ENCODE measurements at places on chromosomes 3 and 15.

- no peak for DNase-seq
These were observed 11.5 kb downstream of the SEMA3F start for GRCh38 chr3:50166620-50167019.

DNA sequence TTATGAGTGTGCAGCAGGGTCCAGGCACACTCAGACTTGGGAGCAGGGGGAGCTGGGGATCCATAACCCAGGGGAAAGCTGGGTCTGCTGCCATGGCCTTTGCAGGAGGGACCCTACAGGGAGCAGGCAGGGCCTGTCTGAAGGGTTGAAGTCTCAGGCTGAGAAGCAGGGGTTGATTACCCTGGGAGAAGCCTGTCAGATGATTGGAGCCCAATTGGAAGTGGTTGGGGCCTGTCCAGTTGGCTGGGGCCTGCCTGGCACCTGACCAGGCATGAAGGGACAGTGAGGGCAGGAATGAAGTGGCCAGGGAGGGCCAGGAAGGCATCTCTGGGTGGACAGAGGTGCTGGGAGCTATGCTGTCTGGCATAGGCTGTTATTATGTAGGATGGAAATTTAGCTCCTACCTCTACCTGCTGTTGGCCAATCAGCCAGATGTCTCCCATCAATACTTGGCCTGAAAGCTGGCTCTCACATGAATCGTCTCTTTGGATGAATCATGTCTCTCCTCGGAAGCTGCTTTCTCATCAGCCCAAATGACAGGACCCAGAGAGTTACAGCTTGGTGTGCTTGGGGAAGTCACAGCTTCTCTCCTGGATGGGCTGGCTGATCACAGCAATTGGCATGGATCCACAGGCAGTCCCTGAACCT, 27.4 kb upstream of the SLCO2A1 start:
- DNase-seq, result no peak

- DNase-seq, result no peak
These were observed 167.6 kb downstream of the PYDC2 start for GRCh38 chr3:191628571-191628970.

DNA sequence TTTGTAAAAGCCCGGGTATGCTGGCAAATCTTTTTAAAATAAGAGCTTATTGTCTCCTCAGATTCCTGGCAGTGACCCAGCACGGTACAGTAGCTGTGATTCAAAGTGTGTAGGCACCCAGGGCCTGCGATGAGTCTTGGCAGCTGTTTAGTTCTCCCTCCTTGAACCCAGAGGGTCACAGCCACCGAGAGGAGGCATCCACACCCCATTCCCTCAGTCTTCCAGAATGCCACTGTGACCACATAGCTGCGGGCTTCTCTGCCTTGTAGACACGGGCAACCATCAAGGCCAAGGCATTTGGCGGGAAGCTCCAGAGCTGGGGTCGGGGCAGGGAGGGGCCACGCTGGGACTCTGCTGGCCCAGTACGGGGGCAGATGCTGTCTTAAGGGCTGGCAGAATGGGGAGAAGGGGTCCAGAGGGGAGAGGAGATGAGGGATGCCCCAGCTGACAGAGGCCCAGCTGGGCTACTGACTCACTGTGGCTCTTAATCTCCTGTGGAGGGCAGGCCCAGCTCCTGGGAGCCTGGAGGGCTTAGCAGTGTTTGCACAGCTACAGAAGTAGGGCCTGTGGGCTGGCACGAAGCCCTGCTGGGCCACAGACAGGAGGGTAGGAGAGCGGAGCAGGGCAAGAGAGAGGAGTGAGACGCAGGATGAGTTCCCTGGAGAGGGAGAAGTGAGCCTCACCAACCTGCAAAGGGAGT, 68.8 kb upstream of the DLG1 start:
- peak; percentile 73 for DNase-seq

DNA sequence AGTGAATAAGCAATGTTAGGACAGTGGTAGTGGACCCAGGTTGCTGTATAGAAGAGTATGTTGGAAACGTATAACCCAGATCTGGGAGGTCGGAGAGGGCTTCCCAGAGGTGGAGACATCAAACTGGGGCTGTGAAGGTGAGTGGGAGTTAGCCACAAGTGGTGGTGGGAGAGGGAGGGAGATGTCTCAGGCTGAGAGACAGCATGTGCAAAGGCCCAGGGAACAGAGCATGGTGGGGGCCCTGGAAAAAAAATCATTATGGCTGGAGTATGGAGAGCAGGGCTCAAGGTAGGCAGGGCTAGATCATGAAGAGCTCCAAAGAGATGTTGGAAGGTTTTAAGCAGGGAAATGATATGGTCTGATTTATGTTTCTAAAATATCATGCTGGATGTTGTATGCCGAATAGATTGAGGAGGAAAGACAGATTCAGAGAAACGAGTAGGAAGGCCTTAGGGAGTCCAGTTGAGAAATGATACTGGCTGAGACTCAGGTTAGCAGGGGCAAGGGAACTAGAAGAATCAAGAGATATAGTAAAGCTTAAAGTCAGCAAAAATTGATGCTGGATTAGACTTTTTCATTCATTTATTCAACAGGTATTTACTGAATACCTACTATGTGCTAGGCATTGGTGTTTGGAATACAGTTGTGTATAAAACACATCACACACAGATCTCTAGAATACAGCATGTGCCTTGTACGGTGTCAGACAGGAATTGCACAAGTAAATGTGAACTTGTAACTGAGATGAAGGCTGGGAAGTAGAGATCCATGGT, 17.0 kb downstream of the ITPR1 start:
- no peak for DNase-seq

DNA sequence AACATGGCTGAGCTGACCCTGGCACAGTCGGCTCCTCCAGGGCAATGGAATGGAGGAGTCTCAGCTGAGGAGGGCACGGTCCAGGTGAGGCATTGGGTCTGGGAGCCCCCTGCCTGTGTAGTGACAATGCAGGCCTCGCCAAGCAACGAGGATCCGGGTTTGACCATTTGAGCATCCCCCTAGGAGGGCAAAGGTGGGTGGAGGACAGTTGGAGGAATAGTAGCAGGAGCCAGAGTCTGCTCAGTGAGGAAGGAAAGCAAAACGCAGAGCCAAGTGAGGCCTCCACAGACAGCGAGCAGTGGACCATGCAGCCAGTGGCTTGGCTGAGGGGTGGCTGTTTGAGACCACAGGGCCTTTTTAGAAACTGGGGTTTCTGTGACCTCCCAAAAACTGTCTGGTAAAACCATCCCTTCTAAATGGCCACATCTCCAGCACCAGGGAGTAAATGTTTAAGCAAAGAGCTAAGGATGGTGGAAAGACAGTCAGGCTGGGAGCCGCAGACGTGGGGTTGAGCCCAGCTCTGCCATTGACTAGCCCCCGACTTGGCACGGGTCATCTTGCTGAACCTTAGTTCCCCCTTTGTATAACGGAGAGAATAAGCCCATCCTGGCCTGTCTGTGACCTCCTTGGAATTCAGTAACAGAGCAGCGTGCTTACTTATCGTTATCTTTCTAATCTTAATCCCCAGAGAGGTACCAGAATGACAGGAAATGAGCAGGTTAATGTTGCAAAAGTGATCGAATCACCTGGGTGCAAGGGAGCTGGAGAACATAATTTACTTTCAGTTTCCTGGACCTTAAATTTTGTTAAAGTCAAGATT, 46.8 kb downstream of the CMTM6 start:
- DNase-seq, result no peak

DNA sequence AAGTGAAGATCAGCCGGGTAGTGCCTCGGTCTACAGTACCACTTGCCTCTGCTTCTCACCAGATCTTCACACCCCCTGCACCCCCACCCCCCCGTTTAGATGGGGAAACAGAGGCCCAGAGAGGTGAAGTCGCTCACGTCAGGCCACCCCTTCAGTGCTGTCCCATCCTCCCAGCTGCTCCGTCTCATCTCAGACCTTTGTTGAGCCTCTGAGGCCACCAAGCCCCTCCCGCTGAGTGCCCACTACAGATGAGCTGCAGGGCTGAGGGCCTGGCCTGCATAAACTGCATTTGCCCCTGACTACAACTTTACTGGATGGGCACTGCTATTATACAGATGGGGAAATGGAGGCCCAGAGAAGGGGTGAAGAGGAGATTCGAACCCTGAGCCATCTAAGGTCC, 35.8 kb downstream of the ADAMTS7 start:
- DNase-seq, result no peak

- no peak for DNase-seq
These were observed 13.5 kb downstream of the TBC1D21 start for GRCh38 chr15:73886717-73887345.

DNA sequence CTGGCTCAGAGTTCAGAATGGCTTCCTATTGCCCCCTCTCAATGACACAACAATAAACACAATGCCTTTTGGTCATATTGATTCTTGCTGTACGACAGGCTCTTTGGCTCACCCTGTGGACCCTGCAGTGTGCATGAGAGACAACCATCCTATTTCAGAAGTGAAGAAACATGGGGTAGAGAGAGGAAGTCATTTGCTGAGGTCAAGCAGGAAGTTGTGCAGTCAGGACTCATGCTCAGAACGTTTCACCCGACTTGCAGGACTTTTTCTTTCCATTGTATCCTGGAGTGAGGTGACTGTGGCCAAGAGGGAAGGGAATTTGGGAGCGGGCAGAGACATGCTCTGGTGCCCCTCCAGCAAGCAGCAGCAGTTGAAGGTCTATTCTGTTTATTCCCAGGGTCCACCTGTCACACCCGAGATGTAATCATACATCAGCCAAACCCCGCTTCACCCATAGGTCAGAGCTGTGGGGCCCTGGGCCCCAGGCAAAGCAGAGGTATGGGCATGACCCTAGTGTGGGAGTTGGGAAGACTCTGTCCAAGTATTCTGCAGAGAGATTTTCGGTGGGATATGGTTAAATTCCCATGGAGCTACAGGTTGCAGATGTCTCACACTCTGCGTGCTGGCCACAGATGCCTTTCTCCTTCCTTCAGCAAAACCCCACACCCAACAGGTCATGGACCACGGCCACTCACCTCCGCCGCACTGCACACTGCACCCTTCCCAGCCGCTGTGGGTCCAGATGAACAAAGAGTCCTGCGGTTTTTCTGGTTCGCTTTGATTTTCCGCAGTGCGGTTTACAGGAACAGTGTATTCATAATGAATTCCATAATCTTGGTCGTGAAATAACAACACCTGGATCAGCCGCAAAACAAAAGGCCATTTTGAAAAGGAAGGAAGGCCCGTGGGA, 290.6 kb downstream of the ADAMTS17 start:
- DNase-seq, result no peak

DNA sequence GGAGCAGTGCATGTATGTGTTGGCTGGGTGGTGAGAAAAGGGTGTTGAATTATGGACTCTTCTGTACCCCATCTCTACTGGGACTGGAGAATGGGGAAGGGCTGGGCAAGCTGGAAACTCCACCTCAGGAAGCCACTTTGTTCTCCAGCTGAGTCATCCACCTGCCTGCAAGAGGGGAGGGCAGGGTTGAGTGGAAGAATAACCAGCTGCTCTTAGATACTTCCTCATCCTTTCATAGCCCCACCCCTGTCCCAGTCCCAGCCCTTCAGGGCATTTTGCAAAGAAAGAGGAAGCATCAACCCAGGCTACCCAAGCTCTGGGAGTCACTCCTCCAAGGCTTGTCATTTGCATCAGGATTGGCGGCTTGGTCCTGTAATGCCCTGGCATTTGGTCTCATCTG, 33.1 kb downstream of the RAB11A start:
- no peak for DNase-seq

GRCh38 chr3:56055951-56056350, 412.3 kb downstream of the ERC2 start:
- DNase-seq, result no peak

- no peak for DNase-seq
These were observed 117.3 kb downstream of the XXYLT1 start for GRCh38 chr3:195153653-195154052.

All from adipocyte (in vitro differentiated cells).